ENCODE measurements at places on chromosomes 4 and X.

- DNase-seq, result no peak
These were observed 425.7 kb downstream of the GPAT3 start for GRCh38 chr4:83961575-83961974.

DNA sequence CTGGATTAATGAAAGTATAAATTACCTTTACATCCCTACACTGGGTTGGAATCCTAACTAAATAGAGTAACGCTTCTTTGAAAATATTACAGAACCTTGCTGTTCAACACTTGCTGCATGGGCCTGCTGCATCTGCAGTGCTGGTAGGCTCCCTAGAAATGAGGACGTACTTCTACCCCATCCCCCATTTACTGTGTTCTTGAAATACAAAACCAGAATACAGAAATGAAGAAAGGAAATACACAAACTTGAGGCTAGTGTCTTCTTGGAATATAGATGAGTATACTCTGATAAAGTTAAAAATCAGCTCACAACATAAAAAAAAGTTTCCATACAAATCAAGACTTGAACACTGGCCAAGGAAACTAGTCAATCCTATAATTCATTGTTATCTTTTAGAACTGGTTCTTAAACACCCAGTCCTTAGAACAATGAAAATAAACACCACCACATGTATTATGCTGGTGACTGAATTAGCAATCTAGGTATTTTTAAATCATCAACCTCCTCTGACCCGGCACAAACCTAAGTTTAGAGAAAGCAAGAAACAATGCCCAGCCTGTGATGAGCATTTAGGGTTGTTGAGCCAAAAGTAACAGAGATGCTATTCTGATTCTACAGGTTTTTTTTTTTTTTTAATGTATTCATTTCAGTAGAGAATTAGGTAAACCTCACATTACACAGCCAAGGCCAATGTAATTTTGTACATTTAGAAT, 49.7 kb downstream of the ATP8A1 start:
- no peak for DNase-seq

DNA sequence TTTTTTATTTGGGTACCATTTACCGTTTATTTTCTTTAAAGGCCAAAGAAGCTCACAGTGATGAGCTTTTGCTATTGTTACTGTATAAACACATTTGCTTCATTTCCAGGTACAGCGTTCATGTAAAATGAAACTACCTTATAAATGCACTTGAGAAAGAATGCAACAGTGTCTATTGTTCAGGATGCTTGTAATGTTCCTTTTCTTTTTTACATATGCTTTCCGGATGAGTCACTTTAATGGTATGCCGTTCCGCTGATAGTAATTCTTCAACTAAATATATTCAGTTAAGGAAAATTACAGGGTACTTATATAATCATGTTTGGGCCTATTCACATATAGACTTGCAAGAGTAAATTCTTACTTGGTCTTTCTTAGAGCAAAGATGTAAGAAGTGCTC, 354.9 kb downstream of the RPA4 start:
- DNase-seq, result no peak

GRCh38 chr4:6941796-6942195, 32.2 kb downstream of the TBC1D14 start:
- DNase-seq, result no peak

DNA sequence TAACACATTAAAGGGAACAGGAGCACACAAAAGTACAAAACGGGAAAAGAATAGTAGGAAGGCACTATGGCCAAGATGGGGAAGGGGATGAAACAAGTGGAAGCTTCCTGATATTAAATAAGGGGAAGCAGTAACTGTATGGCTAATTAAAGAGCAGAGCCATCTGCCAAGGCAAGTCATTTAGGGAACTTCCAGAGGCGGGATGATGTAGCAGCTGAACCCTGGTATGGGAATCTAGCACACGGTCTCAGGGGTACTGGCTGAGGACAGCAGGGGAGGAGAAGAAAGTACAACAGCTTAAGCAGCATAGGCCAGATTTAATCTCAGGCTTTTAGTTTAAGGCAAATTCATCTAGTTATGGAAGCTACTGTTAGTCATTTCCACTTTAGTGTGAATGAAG, 59.1 kb downstream of the IGFBP7 start:
- DNase-seq, result no peak

GRCh38 chrX:13099121-13099520, 54.7 kb upstream of the FAM9C start:
- no peak for DNase-seq

- DNase-seq, result peak; percentile 81
These were observed 76.5 kb upstream of the BCOR start for GRCh38 chrX:40174001-40174853.

DNA sequence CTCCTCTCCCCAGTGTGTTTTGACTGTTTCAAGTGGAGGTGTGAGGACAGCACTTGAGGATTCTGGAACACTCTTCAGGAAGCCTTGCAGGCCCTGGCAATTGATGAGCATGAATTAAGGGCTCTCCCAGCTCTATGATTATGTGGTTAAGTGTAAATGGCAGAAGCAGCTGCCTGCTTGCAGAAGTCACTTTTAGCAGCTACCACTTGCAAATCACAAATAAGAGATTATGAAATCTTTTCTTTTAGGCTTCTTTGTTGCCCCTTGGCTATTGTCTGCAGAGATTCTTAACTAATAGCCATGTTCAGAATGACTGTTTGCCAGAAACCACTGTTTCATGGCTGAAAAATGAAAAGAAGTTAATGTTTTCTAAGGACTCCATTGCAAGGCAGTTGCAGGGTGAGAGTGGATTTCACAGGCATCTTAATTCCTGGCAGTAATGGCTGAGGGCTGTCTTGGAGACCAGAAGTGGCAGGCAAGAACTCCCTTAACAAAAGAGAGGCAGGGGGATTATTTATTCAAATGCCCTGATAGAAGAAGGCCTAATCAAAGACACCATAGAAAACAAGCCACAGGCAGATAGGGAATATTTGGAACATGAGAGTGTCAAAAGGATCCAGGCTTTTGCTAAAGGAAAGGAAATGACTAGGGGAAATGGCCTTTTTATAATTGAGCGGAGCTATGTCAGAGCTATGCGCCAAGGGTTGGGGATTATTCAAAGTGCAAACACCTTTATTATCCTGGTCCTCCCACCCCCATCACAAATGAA, 8.3 kb upstream of the HOPX start:
- DNase-seq, result no peak

DNA sequence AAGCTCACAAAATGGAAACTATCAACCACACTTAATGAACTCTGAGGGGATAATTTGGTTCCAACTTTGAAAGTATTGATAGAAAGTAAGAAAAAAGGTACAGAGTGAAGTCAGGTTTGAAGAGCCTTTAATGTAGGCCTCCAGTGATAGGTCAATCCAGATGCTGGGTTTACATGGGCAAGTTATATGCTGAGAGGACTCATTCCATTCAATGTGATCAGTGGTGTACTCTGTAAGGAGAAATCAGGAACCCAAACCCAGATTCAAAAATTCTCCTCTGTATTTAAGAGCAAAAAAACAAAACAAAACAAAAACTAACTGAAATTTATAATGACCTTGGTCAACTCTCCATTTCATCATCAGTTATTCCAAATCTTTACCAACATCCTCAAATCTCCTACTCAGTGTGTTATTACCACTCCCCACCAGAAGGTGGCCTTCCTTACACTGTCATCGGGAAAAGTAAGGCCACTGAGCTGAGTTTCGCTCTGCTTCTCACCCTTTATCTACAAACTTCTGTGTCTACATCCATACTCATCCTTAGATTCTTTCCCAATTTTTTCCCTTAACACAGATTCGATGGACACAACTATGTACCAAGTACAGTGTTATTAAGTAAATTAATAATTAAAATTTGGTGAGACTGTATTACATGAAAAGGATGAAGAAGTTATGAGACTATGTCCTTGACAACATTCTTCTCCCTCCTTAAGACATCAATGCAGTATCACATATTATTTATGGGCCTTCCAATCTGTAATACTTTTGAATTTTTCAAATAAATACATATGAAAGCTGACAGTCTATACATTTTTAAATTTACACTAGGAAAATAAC, 88.3 kb downstream of the ZAR1 start:
- peak; percentile 73 for DNase-seq

GRCh38 chrX:31580227-31580626, 508.4 kb upstream of the FTHL17 start:
- DNase-seq, result no peak

DNA sequence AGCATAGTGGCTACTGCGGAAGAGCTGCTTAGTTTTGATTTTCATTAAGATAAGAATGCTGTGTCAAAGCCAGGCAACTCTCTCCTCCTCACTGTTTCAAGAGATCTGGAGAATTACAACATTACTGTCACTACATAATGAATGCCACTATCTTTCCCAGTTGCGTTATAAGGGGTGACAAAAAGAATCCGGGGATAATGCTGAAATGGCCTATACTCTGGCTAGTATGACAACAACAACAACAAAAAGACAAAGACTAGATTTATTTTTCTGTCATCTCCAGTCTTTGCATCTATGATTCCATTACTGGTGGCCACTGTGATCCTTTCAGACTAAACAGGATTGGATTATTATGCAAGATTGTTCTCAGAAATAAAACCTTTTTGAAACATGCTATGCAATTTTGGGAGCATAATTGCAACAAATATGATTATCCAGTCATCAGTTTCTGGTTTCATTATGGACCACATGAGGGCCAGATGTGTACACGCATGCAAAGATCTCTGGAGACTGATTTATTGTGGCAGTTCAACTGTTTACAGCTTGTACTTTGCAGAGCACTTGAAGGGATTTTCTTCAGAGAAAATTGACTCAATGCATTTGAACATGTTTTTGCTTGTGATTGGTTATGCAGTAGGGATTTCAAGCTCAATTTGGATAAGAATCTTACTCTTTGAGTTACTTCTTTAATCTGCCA, 31.1 kb upstream of the SPANXB1 start:
- DNase-seq, result no peak

- no peak for DNase-seq
These were observed 90.5 kb downstream of the FBXO8 start for GRCh38 chr4:174192943-174193342.

- no peak for DNase-seq
These were observed 2.0 kb upstream of the NKX3-2 start for GRCh38 chr4:13546142-13546940.

DNA sequence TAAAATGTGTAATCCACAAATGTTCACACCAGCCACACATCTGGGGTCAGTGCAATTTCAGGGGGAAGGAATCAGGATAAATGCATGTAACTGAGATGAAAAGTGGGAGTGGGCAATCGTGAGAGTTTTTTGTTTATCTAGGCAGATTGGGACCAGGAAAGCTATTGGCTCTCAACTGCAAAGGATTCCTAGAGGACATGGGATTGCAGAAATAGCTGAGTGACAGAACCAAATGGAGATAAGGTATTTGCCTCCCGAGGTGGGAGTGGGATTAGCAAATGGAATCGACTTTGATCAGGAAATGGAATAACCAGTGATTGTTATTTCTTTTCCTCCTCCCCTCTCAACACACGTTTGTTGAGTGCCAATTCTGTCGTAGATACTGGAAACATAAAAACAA, 38.9 kb upstream of the GJB1 start:
- no peak for DNase-seq

GRCh38 chrX:30822068-30822681, 66.9 kb downstream of the TAB3 start:
- no peak for DNase-seq

DNA sequence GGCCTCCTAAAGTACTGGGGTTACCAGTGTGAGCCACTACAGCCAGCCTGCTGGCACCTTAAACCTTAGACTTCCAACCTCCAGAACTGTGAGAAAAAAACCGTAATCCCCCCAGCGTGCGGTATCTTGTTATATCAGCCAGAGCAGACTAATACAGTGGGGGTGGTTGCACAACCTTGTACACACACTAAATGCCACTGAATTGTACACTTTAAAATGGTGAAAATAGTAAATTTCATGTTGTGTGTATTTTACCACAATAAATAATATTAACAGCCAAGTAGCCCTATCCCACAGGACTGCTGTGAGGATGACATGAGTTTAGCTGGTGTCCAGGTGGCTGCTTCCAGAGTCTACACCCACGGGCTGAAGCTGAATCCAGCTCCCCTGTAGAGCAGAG, 38.8 kb downstream of the ZBTB49 start:
- peak; percentile 14 for DNase-seq

- DNase-seq, result no peak
These were observed at the start of gene IL1RAPL2 for GRCh38 chrX:104565791-104566680. TSS of gene IL1RAPL2 (plus strand) at chrX:104566199.

DNA sequence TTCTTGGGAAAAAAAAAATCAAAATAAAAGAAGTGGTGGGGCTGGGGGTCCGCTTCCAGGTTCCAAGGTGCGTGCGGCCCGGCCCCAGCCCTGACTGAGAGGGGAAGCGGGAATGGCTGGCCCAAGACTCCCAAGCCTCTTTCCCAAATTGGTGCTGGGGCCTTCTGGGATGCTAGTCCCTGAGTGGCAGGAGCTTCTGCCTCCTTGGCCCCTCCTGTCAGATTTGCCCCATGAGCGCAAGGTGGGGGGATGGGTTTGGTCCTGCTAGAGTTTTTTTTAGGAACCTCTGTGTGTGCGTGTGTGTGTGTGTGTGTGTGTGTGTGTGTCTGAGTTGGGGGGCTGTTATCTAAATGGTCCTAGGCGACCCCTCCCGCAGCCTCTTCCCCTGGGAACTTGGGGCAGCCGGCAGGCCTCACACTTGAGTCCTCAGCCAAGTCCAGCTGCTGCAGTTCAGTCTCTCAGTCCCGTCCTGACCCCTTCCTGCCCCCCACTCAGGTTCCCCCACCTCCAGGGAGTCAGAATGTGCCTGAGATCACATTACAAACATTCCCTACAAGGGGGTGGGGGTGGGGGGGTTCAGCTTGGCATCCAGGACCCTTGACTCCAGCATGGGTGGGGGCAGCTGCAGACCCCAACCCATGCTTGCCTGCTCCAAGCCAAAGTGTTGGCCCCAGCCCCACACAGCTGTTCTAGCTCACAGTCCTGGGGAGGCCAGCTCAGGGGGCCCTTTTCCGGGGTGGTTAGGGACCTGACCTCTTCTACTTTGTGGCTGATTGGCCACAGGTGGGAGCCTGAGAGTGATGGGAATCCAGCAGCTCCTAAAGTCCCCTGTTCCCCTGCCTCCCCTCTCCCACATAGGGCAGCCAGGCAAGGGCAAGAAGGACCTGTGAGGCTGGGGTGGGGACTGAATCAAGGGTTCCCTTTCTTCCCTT, 4.0 kb downstream of the EFNB1 start:
- DNase-seq, result peak; percentile 58

DNA sequence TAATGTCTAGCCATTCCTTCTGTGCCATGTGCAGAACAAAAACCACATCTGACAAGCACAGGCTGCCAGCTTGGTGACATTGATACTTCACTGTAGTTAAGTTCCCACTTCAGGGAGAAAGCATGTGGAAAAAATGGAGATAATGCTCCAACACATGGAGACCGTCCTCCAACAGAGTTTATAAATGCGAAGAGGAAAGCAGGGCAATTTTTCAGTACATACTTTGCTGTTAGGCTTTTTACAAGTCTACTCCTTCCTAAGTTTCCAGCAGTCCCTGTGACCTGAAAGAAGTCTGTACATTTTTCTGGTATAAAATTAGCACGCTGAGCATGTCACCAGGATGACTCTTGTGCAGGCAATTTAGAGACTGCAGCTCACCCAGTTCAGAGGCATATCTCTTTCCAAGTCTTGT, 766.9 kb upstream of the IGFBP7 start:
- no peak for DNase-seq

- no peak for DNase-seq
These were observed 95.1 kb downstream of the USP9X start for GRCh38 chrX:41180194-41180908.
